Coronary artery (tissue), 2 donors: ENCODE measurements at places on chromosomes 1 and 21.

DNA sequence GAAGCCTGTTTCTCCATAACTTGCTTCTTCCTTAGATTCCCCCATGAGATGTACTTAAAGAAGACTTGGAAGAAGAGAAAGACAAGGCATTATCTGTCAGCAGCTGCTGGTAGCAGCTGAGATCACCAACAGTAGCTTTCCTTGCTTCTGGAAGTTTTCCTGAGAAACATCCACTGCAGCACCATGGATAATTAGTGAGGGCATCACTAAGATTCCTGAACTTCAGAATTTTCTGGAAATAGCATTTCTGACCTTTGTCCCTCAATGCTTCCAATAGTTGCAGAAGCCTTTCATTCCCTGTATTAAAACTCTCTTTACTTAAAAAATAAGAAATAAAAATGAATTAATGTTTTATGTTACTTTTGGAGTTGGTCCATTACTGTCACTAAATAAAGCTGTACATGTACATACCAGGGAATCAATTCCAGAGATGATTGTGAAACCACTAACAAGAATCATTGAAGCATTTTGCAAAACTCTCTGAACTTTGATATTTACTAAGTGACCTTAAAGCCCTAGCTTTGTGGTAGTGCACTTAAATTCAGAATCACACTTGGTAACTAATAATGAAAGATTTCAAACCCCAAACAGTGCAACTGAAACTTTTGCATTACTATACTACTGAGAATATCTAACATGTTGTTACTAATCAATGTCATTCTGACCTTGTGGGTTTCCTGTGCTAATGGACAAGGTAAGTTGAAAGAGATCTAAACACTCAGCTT lies at the start of gene CFHR4:
TSS of gene CFHR4 (plus strand) at position 538 of the 725 bp plus-strand sequence. CDS start at position 637, 99 bp downstream.
- DNase-seq = no peak

DNA sequence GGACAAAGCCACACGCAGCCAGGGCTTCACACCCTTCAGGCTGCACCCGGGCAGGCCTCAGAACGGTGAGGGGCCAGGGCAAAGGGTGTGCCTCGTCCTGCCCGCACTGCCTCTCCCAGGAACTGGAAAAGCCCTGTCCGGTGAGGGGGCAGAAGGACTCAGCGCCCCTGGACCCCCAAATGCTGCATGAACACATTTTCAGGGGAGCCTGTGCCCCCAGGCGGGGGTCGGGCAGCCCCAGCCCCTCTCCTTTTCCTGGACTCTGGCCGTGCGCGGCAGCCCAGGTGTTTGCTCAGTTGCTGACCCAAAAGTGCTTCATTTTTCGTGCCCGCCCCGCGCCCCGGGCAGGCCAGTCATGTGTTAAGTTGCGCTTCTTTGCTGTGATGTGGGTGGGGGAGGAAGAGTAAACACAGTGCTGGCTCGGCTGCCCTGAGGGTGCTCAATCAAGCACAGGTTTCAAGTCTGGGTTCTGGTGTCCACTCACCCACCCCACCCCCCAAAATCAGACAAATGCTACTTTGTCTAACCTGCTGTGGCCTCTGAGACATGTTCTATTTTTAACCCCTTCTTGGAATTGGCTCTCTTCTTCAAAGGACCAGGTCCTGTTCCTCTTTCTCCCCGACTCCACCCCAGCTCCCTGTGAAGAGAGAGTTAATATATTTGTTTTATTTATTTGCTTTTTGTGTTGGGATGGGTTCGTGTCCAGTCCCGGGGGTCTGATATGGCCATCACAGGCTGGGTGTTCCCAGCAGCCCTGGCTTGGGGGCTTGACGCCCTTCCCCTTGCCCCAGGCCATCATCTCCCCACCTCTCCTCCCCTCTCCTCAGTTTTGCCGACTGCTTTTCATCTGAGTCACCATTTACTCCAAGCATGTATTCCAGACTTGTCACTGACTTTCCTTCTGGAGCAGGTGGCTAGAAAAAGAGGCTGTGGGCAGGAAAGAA lies 8.1 kb downstream of the PSRC1 start:
- DNase-seq = peak; percentile 69

DNA sequence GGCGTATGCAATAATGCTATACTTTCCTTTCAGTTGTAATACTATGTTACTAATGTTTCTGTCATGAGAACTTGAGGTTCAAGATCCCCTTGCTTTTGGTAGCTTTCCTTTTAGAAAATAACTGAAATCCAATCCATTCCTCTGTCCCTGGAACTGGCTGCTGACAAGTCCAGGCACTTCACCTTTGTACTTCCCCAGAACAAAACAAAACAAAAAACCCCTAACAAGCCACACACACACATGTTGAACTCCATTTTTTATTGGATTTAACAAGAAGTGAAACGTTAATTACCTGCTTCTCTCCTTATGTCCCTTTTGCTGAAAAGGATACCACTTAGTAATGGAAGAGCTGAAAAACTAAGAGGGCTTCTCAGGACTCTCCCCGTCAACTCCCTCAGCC lies 26.1 kb upstream of the SDC3 start:
- DNase-seq = no peak

DNA sequence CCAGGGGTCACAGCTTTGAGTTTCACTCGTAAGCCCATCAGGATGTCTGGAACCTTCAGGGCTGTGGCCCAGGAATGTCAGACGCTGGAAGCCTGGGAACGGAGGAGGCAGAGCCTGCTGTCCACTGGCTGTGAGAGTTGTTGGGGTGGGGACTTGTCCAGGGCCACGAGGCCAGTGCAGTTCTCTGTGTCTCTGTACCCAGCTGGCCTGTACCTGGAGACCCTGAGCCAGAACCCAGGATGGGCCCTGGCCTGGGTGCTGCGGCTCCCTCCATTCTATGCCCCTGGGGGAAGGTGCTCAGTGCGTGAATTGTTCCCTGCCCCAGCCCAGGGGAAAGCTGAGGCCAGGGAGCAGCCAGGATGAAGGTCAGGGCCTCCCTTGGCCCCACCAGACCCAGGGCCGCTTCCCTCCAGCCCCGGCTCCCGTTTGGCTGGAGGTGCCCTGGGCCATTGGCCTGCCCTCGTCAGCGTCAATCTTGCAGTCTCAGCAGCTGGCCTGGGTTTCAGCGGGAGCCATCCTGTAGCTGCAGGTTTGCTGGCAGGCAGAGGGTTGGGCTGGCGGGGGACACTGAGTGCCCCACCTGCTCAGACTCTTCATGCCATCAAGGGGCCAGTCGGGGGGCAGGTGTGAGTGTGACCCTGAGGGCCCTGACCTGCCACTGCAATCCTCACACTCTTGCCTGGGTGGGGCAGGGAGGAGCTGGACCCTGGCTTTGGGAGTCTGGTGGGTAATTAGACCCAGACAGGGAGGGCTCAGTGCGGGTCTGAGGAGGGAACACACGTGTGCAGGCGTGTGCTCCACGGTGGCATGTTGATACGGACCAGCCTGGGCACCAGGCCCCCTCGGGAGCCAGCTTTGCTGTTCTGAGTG lies 724 bp upstream of the CALML6 start:
- no peak for DNase-seq

DNA sequence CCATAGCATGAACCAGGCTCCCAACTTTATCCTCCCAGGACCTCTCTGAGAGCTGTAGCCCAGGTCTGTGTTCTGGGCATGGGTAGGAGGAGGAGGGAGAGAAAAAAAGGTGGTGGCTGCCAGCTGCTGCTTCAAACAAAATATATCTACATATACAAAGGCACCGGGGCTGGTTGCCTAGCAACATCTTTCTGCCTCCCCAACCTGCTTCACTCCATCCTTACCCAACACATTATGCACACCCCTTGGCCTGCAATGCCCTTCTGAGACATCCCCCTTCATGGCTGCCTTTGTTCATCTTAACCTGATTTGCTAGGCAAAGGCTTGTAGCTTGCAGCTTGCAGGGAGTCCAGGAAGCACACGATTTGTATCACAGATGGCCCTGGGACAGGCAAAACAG lies 27.2 kb upstream of the ATP1A1 start:
- no peak for DNase-seq

DNA sequence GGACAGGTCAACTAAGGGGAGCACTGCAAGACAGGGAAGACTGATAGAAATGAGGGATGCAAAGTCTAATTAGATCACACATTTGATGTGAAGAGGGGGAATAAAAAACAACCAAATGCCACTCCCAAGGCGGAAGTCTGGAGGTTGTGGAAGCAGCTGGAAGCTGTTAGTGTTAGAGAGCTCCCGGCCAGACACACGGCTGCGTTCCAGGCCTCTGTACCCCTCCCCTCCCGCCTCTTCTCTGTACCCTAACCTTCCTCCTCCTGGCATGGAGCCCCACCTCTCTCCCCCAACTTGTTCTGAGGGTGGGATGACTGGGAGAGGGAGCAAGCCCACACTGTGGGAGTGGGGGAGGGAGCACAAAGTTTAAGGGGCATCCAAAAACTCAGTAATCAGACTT lies 67.0 kb downstream of the PLEKHA6 start:
- no peak for DNase-seq

DNA sequence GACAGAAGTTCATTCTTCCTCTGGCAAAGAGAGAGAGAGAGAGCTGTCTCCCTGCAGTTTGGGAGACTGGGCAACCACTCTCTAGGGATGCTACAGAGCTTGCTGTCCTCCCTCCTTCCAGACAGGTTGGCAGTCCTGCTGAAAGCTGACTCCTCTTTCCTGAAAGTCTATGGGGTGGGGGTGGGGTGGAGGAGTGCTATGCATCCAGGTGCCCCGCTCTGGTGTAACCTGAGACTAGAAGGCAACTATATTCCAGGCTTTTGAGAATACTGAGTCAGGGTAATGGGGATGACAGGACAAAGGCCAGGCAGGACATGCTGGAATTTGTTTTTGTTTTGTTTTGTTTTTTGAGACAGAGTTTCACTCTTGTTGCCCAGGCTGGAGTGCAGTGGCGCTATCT lies 55.4 kb downstream of the OPTC start:
- DNase-seq = no peak
